ENCODE measurements at places on chromosomes 3 and 15.

- no peak for DNase-seq
Observed at GRCh38 chr3:61250784-61251173, 473 bp downstream of the FHIT start.

- DNase-seq: no peak
Observed at GRCh38 chr3:134059671-134060560, 30.2 kb upstream of the SLCO2A1 start.

DNA sequence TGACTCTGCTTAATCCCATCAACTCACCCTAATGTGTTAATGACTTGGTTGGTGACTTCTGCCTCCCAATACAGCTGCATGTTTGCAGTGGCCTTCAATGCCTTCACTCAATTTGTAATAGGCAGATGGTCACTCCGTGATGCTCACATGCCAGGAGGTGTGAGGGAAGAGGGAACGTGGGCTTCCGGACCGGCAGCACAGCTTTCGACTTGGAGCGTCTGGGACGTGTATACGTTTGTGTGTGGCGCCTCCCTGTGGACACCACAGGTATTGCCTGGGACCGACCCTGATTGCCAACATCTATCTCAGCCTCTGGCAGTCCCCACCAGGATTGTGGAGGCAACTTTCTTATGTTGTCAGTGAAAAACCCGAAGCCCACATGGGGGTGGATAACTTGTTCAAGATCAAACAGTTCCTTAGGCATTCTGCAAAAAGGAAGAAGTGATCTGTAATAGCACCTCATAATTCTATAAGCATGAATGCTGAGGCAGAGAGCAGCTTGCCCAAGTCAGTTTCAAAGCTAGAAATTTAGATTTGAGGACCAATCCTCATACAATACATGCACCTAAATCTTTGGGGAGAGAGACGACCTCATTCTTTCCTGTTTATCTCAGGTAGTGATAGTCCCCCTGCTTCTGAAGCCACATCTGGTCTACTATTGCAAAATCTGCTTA is 16.9 kb downstream of the MRPL46 start:
- peak; percentile 44 for DNase-seq

- DNase-seq: no peak
Observed at GRCh38 chr3:103873021-103873420, 1438.2 kb downstream of the ZPLD1 start.

GRCh38 chr15:65947041-65947440 is 77.8 kb downstream of the RAB11A start:
- no peak for DNase-seq

- DNase-seq: no peak
Observed at GRCh38 chr3:111910806-111911205, 51.7 kb downstream of the PHLDB2 start.

GRCh38 chr3:144128108-144128892 is 156.7 kb downstream of the DIPK2A start:
- no peak for DNase-seq

GRCh38 chr15:59150185-59150584 is 45.2 kb downstream of the CCNB2 start:
- DNase-seq: no peak

- no peak for DNase-seq
Observed at GRCh38 chr3:93969443-93969842, 4.3 kb downstream of the PROS1 start.

- DNase-seq: no peak
Observed at GRCh38 chr3:132772252-132772651, 50.0 kb upstream of the NPHP3 start.

DNA sequence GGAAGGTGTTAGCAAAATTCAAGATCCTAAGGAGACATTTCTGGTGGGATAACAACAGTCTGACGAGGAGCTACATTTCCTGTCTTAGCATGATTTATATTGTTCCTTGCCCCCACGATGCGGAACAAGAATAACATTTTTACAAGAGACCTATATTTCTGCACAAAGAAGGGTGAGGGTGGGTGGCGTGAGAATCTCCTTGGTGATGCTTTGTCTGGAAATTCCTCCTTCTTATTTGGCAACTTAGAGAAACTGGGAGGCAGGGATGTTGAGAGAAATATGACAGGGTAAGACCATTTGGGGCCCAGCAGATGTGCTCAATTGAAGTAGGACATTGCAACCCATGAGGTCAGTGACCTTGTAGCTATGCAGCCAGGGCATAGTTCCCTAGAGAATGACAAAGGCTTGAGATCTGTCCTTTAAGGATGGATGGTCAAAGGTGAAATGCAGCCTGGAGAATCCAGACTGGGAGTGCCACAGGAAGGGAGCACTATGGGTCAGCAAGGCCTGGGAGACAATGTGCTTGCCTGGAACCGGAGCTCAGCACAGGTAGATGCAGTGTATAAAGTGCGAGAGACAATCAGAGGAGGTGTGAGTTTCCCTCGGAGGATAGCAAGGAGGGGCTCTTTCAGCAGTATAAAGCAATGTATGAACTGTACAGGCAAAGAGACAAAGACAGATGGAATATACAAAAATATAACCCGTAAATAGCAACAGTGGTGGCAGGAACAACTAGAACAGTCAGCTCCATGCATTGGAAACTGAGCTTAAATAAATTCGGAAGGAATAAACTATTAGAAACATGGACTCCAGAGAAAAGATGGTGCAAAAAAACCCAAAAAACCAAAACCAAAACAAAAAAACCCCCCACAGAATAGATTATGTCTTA is 317.6 kb upstream of the TBL1XR1 start:
- DNase-seq: no peak

- DNase-seq: no peak
Observed at GRCh38 chr3:9311228-9311627, 51.6 kb upstream of the THUMPD3 start.

- DNase-seq: no peak
Observed at GRCh38 chr3:110752307-110752706, 319.3 kb upstream of the NECTIN3 start.

DNA sequence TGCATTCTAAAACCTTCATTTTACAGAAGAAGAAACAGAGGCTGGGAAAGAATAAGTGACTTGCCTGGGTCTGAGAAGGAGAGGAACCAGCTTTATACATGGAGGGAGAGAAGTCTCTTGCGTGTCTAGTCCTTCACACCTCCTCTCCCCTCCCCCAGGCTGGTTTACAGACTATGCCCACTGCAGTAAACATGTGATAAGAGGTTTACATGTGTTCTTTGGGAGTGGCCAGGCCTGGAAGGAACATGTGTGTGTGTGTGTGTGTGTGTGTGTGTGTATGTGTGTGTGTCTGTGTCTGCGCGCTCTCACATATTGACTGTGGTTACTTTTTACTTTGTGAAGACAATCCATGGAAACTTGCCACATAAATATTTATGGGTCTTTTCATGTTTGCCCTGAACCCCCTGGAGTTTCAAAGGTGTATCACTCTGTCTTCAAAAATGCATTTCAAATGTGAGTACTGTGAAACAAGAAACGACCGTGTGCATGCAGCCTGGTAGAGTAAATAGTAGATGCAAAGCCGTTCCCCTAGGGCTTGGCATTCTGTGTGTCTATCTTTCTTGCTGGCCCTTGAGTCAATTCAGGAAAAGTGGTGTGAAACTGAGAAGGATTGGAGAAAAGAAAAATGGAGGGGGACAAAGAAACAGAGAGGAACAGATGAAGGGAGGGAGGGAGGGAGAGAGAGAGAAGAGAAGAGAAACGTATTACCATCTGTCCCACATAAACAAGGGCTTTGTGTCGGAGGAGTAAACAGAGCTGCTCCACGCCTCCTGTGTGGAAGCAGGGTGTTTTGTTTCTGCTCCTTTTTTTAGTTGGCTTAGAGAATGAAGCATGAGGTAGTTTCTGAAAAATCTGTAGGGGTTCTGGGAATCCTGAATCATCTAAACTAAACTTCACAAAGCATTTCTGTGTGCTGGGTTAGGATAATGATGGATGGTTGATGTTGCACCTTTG is 51.7 kb downstream of the CLDN11 start:
- DNase-seq: no peak

- DNase-seq: no peak
Observed at GRCh38 chr3:66450390-66451022, 50.3 kb downstream of the LRIG1 start.

DNA sequence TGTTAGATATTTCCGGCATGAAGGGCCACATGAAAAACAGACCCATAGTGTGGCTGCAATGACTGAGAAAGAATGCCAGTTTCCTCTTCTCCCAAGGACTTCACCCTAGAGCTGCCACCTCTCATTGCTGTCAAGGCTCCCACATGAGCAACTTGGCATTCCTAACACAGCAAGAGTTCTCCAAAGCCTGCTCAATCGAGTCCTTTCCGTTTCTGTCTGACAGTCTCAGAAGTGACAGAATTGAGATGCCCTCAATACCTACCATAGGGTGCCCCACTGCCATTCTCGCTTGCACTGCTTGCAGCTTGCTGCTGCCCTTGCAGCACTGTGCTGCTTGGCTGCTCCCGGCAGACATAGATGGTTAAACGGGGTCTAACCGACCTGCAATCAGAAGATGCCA is 44.3 kb downstream of the UBP1 start:
- no peak for DNase-seq

DNA sequence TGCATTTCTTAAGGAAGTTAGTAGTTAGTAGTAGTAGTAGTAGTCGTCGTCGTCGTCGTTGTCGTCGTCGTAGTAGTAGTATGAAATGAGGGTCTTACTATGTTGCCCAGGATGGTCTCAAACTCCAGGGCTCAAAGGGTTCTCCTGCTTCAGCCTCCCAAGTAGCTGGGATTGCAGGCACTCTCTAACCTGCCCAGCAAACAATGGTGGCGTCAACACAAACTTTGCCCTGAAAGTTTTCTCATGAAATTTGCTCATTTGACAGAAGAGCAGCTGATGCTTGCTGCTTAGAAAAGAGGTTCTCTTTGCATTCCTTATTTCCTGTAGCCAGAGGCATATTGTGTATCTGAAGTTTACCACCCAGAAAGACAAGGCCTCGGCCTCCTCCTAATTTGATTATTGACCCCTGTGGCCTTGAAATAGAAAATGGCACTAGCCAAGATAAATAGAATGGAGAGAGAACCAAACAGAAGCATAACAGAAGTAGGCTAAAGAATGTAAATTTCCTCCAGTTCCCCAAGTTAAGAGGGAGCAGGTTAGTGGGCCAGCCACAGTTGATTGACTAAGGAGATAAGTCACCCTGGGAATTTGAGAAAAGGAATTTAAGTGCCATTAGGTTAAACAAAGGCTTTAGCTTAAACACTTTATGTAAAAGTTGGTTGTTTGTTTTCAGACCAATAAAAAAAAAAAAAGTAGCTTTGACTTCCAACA is 166.2 kb upstream of the ROBO2 start:
- DNase-seq: no peak

- no peak for DNase-seq
Observed at GRCh38 chr15:55970286-55970685, 23.1 kb downstream of the NEDD4 start.

GRCh38 chr15:58746174-58746573 is 3.3 kb downstream of the ADAM10 start:
- DNase-seq: no peak

Data from naive thymus-derived CD8-positive, alpha-beta T cell (primary cell).